ENCODE measurements at places on chromosomes 13 and 19.

DNA sequence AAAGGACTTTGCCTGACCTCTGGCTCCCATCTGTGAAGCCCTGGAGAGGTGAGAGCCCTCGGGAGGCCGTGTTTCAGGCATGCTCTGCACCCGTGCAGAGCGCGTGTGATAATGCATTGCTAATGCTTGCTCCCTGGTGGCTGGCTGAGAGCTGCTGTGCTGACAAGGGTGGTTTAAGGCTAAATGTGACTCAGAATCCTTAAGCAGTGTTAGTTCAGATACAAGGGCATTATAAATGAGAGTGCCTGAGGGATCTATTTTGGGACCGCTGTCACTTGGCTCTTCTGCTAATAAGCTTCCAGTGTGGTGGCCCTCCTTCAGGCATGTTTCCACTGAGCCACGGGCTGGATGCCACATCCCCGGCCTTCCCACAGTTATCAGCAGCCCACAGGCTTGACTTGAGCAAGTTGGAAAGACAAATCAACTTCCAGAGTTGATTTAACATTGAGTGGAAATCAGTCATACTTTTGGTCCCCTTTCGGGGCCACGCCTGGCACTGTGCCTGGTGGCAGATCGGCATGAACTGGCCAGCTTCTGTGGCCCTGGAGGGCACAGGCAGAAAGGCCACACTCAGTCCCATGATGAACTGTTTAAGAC is 17.0 kb downstream of the ALOX5AP start:
- no peak for DNase-seq

DNA sequence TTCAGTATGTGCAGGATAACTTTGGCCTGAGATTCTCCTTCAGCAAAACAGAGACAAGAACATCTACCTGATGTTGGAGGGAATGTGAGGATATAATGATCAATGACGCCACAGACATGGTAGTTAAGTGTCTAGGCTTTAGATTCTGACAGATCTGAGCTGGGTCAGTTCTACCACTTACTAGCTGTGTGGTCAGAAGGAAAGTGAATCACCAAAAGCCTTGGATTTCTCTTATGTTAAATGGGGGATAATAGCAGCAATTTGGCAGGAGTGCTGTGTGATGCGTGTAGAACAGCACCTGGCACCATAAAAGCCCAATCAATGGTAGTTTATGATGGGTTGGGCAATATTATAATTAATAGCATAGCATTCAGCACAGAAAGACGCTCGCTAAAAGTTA is 41.7 kb downstream of the RXFP2 start:
- no peak for DNase-seq

DNA sequence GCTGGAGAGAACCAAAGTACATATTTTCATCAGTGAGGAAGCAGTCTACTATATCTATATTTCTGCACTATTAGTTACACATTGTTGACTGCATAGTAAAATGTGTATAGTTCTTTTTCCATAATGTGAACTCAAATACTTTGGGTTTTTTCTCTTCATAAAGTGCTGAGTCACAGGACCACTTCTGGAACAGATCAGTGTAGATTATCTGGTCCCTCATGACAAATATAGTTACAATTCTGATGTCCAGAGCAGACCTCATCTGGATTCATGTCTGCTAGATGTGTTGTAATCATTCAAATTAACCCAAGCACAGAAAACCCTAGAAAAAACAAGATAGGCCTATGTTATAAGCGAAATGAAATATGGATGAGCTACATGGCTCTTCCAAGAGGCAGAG is 171.4 kb downstream of the SUCLA2 start:
- DNase-seq: no peak

DNA sequence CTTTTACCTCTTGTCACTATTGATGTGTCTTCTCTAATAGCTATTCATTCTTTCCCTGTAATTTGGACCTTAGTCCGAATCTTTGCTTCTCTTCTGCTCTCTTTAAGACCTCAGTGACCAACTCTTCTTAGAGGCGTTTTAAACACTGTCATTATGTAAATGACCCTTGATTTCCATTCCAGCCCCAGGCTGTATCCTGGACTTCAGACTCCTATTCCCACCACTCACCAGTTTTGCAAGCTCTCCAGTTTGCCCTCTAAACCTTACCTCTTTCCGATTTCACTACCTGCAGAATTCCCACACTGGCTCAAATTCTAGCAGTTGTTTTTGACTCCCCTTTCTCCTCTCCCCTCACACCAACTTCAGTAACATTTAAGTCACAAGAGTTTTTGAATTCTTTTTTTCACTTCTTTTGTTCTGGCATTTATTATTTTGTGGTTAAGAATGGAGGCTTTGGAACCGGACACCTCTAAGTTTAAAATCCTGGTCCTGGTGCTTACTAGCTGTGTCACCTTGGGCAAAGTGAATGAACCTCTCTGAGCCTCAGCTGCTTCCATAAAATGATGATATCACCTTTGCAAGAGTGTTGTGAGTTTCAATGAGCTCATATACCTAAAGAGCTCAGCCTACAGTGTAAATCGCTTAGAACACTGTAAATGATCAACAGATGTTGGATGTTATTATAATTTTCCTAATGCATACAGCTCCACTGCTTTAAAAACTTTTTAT is 13.6 kb upstream of the HMGB1 start:
- no peak for DNase-seq

GRCh38 chr19:17860331-17860992 is 752 bp downstream of the RPL18A start:
- DNase-seq: no peak

DNA sequence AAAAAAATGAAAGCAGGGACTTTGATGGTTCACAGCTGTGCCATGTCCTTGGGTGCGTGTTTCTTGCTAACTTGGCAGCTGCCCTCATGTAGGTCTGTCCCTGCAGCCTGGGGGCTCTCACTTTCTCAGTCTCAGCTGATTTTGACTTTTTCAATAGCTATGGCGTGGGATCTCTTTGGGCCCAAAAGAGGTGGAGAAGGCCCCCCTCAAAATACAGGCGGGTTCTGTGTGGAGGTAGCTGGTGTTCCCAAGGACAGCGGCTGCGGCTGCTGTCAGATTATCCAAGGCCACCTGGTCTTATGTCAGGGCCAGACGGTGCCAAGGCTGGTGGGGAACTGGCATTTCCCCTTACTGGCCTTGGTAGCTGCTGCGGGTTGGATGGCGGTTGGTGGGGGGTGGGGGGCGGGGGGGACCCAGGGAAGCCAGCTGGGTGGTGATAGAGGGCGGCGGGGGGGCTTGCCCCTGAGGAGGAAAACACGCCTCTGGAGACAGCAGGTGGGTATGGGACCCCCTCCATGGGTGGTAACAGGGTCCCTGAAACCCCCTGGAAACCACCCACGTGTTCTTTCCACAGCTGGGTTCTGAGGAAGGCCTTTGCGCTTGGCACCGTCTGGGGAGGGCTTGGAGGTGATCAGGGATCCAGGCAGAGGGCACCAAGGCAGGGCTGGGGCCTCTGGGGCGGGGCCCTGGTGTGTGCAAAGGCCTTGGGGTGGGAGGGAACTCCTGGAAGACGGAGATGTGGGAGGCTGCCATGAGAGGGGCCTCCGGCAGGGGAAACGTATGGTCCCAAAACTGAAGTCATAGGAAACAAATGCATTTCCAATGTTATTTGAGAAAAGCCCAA is 4.1 kb downstream of the TIMM13 start:
- DNase-seq: no peak

- DNase-seq: no peak
Observed at GRCh38 chr19:12055784-12056183, 3.0 kb upstream of the ZNF878 start.

DNA sequence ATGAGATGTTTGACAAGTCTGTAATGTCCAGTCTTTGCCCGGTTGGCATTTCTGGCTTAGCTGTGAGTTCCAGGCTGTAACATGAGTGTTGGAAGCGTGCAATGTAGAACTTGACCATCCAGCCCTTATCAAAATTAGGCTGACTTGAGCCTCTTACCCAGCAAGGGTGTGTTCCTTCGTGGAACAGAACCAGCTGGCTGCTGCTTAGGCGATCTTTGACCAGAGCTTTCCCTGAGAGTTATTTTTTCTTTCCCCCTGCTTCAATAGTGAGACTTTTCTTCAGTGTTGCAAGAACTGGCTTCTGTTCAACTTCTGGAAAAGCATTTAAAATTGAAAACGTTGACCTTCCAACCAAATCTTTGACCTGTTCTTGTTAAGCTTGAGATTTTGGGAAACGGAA is 6.5 kb downstream of the TNFSF13B start:
- DNase-seq: no peak

GRCh38 chr13:42048684-42049453 is 421 bp downstream of the DGKH start:
- no peak for DNase-seq

- DNase-seq: no peak
Observed at GRCh38 chr13:110293037-110293436, 13.9 kb downstream of the COL4A1 start.

- DNase-seq: no peak
Observed at GRCh38 chr13:34738254-34738992, 203.6 kb upstream of the NBEA start.

DNA sequence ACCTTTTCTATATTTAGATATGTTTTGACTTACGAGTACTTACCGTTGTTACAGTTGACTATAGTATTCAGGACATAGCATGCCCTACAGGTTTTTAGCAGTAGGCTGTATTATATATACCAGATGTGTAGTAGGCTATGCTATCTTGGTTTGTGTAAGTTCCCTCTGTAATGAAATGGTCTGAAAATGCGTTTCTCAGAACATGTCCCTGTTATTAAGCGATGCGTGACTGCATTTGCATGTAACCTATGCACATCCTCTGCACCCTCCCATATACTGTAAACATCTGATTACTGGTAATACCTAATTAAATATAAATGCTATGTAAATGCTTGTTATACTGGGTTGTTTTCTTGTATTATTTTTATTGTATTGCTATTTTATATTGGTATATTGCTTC is 6.6 kb downstream of the ZNF766 start:
- no peak for DNase-seq

GRCh38 chr19:23318143-23318542 is 67.9 kb upstream of the ZNF724 start:
- no peak for DNase-seq

DNA sequence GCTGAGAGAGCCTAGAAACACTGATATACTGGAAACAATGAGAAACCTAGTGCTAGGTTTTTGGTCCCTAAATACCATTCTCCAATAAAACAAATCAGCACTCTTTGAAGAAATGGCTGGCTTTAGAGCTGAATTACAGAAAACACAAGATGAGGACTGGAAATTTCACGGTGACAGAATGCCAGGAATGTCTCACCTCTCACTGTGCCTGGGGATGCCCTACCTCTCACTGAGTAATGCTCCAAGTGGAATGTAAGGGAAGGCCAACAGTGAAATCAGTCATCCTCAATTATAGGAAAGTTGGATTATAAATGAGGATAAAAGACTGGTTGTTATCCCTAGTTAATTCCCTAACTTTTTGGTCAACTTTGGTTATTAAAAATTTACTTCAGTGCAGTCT is 259.0 kb downstream of the NALCN start:
- no peak for DNase-seq

- DNase-seq: no peak
Observed at GRCh38 chr13:21395953-21396352, 63.1 kb downstream of the ZDHHC20 start.

All from AG04450 (cell line).